ENCODE measurements at places on chromosomes 1 and 21.

- DNase-seq: no peak
Measured at GRCh38 chr1:65221638-65222339, 73.8 kb downstream of the AK4 start.

DNA sequence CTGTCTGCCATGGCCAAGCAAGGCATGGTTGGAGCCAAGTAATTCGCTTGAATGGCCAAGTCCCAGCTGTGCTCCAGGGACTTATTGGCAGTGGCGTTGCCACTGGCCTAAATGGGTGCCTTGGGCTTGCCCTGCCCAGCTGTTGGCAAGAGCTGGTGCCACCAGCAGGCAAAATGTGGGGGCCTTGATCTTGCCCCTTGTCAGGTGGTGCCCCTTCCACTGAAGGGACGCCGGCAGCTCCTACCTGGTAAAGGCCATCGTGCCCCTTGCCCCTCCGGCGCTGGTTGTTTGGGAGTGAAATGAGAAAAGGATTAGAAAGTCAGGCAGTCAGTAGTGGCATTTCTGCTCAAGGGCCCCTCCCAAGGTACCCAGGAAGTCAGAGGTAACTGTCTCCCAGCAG lies 85.5 kb downstream of the CD247 start:
- no peak for DNase-seq

- no peak for DNase-seq
Measured at GRCh38 chr1:74548961-74549750, 36.7 kb upstream of the LRRC53 start.

DNA sequence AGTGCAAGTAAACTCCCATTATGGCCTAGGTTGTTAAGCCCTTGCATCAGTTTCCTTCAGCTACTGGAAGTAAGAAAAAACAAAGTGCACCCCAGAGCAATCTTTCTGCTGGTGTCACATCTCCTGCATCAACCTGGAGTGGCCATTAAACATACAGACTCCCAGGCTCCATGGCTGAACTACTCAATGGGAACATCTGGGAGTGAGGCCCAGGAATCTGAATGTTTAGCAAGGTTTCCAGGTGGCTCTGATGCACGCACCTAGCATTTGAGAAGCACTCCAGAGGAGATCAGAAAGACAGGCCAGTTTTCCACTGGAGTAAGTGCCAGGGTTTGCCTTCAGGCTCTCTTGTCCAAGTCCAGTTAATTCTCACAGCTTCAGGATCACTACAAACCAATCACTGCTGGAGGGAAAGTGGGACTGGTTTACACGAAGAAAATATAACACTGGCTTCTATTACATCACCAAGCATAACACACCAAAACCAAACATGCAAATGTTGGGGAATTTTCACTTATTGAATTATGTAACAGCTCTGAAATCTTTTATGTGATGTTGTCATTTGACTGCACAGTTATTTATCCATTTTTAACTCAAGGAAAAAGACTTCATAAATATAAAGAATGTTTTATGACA lies 22.3 kb upstream of the ABCA4 start:
- DNase-seq: no peak

Measured in activated T-cell treated with anti-CD3 and anti-CD28 coated beads, Interleukin-2, amount 50 U/mL, for 48 hours (primary cell).